Globus pallidus (tissue), 1 donor: ENCODE measurements at places on chromosomes 5 and 9.

GRCh38 chr5:57778501-57779091 is 296.0 kb upstream of the ACTBL2 start:
- DNase-seq = no peak

GRCh38 chr5:95617057-95617456 is 2.8 kb upstream of the GPR150 start:
- DNase-seq = no peak

DNA sequence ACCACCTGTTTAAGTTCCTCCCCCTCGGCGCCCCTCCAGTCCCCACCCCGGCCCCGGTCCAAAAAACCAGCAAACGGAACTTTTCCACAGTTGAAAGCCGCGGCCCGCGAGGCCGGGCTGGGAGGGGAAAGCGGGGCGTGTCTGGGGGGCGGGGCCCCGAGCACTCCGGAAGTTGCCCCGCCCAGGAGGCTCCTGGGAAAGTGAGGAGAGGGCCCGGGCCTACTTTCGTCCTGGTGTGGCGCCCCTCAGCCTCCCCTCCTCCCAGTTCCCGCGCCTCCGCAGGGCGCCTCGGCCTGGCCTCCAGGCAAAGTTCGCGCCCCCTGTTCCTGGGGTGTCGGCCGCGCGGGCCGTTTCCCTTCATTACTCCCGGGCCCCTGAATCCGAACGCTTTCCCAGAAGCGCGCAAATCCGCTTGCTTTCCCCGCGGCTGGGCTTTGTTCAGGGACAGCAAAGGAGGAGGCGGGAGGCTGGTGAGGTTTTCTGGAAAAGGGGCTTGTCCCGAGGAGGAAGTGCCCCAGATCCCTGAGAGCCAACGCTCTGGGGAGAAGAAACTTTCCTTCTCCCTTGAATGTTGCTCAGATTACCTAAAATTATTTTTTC is 4.5 kb upstream of the DMRT3 start:
- no peak for DNase-seq

GRCh38 chr5:72695659-72696058 is 120.8 kb upstream of the TNPO1 start:
- no peak for DNase-seq

DNA sequence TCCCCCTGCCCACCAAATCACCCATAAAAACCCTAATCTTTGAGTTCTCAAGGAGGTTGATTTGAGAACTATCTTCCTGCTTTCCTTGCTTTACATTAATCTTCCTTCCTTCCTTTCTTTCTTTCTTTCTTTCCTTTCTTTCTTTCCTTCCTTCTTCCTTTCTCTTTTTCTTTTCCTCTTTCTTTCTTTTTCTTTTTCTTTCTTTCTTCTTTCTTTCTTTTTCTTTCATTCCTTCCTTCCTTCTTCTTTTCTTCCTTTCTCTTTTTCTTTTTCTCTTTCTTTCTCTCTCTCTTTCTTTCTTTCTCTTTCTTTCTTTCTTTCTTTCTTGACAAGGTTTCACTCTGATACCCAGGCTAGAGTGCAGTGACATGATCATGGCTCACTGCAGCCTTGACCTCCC is 67.3 kb upstream of the CEMIP2 start:
- no peak for DNase-seq

DNA sequence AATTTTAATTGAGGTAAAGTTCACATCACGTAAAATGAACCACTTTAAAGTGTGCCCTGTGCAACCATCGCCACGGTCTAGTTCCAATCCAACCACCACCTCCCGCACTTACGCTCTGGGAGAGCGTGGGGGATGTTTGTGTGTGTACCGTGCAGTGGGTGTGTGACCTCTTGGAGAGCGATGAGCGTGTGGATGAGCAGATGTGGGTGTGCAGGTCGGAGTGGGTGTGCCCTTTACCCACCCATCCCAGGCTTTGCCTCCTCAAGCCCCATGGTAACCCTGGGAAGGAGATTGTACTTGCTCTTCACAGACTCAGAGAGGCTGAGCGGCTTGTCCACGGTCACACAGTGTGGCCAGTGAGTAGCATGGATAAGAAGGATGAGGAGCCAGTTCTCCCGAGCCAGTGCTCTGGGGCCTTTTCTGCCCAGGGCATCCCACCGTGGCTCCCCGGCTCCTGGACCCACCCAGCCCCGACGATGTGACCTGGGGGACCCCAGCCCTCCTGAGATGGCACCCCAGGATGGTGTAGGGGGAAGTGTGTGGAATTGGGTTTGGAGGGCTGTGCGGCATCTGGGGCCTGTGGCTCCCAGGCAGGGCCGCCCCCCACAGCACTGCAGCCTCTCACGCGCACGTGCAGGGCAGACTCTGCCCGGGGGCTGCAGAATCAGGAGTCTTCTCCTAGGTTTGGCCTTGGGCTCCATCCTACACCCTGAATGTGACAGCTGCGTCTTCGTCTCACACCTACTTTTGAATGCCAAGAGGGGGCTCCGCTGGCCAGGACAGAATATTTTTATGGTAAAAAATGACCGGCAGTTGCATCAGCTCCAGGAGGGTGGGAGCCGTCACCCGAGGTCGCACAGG is 13.6 kb downstream of the LHX3 start:
- DNase-seq = no peak

GRCh38 chr5:65299861-65300260 is 181.9 kb downstream of the ADAMTS6 start:
- no peak for DNase-seq

GRCh38 chr9:33914887-33915628 is 98.1 kb downstream of the UBE2R2 start:
- no peak for DNase-seq

- no peak for DNase-seq
Measured at GRCh38 chr5:142426129-142427014, 101.6 kb upstream of the SPRY4 start.

- no peak for DNase-seq
Measured at GRCh38 chr5:127602481-127602880, 46.4 kb upstream of the CTXN3 start.

- DNase-seq = no peak
Measured at GRCh38 chr9:127942216-127943010, 4.8 kb upstream of the DPM2 start.

DNA sequence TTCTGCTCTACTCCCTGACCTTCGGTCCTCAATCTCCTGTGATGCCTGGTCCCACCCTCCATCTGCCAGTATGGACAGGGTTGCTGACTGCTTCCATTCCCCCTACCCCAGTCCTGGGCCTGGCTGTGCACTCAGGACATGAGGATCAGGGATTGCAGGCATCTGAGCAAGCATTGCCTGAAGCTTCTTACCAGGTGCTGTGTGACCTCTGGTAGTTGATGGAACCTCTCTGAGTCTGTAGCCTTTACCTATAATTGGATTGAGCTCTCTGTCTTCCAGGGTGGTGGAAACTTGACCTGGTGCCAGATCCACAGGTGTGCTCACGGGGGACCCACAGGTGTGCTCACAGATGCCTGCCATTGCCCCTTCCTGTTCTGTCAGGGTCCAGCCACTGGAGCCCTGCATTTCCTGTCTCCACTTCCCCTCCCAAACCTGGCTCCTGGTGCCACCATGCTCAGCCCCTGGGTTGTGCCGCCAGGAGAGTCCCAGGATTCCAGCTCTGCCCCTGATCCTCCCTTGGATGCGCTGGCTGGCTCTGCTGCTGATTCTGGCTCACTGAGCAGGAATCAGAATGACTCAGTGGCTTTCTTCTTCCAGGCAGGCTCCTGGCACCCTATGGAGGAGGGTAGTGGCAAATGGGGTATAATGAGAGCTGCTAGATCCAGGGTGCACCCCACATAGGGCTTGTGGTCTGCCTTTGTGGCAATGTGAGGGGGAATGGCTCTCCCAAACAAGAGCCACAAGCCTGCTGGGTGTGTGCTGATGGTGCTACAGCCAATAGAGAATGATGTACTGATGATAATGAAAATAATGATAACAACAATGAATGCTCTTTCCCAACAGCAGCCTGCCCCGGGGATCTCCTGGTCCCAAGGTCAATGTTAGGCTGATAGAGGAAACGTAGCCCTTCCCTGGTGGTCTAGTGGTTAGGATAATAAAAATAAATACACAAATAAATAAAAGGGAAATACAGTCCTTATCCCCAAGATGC is 35.2 kb upstream of the PSD2 start:
- DNase-seq = no peak

- DNase-seq = no peak
Measured at GRCh38 chr5:40413743-40414142, 266.0 kb upstream of the PTGER4 start.

DNA sequence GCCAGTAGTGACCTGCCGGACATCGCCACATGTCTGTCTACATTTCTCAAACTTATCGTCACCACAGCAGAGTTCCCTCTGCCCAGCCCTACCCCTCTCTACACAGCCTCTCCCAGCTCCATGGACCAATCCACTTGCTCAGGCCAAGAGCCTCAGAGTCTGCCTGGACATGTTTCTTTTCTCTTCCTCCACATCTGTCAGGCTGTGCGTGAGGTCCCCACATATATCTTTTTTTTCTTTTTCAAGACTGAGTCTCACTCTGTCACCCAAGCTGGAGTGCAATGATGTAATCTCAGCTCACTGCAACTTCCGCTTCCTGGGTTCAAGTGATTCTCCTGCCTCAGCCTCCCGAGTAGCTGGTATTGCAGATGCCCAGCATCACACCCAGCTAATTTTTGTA is 62.7 kb upstream of the GGTA1 start:
- no peak for DNase-seq

DNA sequence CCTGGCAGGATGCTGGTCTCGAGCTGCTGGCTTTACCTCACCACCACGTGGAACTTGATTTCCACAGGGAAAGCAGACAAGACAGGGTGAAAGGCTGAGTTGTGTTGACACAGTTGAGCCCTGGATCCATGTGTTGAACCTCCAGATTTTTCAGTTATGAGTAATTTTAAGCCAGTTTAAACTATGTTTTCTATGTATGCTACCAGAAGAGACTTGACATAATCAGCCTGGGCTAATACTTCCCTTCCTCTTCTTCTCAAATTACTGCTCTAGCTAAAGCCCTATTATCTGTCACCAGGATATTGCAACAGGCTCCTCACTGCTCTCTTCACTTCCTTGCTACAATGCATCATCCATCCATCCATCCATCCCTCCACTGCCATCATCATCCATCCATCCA is 12.0 kb upstream of the PHYKPL start:
- DNase-seq = no peak

DNA sequence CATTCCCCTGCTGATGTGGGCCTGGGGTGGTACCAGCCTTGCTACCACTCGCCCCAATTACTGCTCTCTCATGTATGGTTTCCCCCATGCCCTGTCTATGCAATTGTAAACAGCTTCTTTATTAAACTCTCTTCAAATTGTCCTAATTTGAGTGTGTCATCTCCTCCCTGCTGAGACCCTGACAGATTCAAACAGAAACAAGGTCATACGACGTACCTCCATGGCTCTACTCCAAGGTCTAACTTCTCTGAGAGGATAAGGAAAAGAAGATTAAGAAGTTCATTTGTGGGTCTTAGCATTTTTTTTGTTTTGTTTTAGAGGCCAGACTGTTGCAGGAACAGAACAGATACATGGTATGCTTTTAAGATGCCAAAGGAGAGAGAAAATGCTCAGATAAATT is 38.0 kb downstream of the ABITRAM start:
- DNase-seq = no peak

- DNase-seq = no peak
Measured at GRCh38 chr5:23437011-23437410, 70.4 kb upstream of the PRDM9 start.

DNA sequence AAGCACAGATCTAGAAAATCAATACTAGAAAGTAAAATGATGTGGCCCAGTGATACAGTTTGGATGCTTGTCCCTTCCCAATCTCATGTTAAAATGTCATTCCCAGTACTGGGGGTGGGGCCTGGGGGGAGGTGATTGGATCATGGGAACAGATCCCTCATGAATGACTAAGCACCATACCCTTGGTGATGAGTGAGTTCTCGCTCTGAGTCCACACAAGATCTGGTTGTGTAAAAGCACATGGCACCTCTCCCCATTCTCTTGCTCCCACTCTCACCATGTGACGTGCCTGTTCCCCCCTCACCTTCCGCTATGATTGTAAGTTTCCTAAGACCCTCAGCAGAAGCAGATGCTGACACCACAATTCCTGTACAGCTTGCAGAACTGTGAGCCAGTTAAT is 234.2 kb upstream of the CDH6 start:
- DNase-seq = no peak

- no peak for DNase-seq
Measured at GRCh38 chr9:126707083-126707482, 93.4 kb downstream of the LMX1B start.

- DNase-seq = no peak
Measured at GRCh38 chr5:87252283-87252605, 15.4 kb upstream of the RASA1 start.
